Activated T-helper 1 cell treated with anti-CD3 and anti-CD28 coated beads, Interleukin-2, amount 50 U/mL, for 16 hours (primary cell): ENCODE measurements at places on chromosomes 6 and 20.
A peak's percentile ranks its signal among the peaks of the same experiment; 100 is the strongest.

DNA sequence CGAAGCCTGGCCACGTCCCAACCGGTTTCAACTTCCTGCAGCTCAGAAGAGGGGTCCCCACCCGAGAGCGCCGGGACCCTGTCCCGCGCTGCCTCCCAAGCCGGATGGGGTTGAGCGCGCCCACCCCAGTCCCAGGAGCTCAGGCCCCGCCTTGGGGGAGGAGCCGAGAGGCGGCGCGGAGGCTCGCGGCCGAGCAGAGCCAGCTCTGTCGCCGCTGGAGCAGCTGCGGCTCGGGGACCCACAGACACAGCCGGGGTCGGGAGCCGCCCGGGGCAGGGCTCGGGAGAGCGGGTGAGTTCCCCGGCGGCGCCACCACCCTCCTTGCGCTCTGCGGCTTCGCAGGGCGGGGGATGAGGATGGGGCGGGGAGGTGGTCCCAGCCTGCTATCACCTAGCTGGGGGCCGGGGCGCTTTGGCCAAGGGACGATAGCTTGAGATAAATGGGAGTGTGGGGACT is at the start of gene PPP1R16B:
Gene PPP1R16B (plus strand): TSS at position 196 of the 456 bp plus-strand sequence. CDS start 30,229 bp downstream, outside the sequence.
- peak; percentile 42 for DNase-seq

DNA sequence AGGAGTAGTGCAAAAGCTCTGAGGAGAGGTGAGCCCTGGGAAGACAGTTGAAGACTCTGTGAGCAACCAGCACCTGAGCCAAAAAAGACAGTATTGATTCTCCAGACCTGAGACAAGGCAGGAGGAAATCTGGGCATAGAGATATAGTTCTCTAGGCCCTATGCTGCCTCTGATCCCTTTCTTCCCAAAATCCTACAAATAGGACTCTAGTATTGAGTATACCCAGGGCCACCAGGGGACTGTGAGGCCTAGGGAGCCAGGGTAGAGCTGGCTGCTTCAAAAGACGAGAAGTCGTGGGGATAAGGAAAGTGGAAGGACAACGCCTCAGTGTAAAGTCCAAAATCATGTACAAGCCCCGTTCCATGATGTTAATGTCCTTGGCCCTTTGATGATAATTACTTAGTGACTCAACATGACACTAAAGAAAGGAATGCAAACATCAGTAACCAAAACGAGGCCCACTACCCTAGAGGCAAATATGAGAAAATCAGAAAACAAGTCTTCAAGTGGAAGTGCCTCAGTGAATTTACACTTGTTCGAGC is 197.3 kb upstream of the PROKR2 start:
- DNase-seq, result no peak

- no peak for DNase-seq
Observed at GRCh38 chr6:116536216-116536621, 9.3 kb downstream of the TRAPPC3L start.

GRCh38 chr6:98975421-98975820 is 27.7 kb upstream of the FBXL4 start:
- DNase-seq, result no peak

DNA sequence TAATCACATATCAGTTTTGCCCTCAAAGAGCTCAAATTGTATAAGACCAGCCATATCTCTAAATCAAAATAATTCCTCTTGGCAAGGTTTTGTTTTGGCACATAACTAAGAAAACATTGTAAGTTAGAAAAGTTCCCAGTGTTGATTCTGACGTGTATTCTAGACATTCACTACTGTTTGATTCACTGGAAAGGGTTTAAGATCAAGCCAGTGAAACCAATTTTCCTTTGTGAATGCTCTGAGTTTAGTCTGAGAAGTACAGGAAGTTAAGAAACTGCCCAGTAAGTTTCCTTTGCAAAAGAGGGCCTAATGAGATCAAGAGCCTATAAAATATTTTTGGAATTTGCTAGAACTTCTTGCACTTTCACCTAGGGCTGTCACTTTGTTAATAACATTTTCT is 143.0 kb downstream of the FNDC1 start:
- DNase-seq, result no peak

GRCh38 chr6:78347191-78347916 is 520.0 kb upstream of the IRAK1BP1 start:
- DNase-seq, result no peak

DNA sequence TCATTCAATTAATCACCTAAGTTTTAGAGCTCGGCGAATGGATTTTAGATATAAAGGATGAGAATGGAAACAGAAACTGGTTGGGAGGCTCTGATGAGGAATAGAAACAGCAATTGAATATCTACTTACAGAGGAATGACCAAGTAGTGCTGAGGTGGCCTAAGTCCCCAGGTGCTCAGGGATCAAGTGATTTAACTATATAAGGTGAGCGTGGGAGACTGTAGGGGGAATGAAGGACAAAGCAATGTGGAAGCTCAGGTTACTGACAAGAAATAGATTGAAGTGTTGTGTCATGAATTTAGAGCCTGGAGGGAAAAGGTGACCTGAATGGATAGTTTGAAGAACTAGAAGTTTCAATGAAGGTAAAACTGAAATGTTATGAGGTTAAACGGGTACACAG is 495.4 kb upstream of the SOX4 start:
- no peak for DNase-seq

GRCh38 chr6:149079911-149080491 is 237.5 kb upstream of the TAB2 start:
- DNase-seq, result no peak

DNA sequence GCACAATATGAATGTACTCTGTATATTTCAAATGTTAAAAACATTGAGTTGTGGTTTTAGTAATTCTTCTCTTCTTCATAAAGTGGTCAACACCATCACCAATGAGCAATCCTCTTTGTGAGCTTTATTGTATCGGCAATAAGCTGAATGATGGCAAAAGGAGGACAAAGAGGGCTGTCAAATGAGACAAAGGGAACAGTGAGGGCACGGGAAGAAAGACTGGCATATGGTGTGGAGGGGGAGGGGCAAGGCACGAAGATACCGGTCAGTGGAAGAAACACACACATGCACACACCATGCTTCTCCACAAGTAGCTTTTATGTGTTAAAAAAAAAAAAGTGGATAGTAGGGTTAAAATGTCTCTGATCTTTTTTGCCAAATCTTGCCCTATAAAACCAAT is 506.8 kb upstream of the CITED2 start:
- DNase-seq, result no peak

DNA sequence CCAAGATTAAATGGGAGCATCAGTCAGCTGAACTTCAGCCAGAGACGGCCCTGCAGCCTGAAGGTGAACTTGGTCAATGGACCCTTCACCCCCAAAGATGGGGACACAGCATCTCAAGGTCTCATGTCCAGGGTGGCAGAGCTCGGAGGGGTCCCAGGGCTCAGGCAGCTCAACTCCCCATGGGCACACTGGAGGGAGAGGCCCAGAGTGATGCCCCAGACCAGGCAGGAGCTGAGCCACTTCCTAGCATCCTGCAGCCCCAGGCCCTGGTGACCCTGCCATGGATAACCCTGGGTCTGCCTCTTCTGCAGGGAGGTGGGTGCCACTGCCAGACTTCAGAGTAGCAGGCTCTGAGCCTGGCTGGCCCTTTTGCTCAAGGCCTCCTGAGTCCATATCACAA is 27.5 kb upstream of the EMILIN3 start:
- DNase-seq, result no peak

DNA sequence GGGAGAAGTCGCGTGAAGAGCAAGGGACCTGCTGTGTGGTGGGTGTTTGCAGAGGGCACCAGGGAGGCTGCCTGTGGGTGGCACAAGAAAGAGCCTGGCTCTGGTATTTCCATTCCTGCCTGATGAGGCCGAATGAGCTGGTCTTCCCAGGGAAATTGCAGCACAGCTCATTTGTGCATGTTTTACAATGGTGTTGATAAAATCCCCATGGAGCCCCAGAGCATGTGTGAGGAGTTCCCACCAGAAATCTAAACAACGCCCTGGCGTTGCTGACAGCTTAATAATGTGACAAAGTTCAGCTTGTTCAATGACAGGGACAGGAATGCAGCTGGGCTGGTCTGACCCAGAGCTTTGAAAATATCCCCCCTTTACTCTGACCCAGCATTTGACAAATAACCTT is 135.5 kb downstream of the CLIC5 start:
- DNase-seq, result no peak

DNA sequence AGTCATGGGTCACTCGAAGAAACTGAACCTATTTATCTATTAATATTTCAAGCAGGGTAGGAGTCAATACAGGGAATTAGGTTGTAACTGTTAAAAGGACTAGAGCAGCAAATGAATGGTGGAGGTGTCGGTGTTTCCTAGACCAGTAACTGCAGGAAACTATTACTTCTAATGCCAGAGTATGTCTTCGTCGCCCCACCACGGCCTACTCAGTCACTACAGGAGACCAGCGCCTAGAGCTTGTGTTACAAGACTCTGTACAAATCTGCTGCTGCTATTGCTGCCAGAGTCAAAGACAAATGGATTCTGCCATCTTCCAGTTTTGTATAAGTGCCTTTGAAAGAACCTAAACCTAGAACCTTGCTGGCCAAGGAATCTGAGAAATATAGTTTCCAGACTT is 343.9 kb downstream of the SOX4 start:
- no peak for DNase-seq

DNA sequence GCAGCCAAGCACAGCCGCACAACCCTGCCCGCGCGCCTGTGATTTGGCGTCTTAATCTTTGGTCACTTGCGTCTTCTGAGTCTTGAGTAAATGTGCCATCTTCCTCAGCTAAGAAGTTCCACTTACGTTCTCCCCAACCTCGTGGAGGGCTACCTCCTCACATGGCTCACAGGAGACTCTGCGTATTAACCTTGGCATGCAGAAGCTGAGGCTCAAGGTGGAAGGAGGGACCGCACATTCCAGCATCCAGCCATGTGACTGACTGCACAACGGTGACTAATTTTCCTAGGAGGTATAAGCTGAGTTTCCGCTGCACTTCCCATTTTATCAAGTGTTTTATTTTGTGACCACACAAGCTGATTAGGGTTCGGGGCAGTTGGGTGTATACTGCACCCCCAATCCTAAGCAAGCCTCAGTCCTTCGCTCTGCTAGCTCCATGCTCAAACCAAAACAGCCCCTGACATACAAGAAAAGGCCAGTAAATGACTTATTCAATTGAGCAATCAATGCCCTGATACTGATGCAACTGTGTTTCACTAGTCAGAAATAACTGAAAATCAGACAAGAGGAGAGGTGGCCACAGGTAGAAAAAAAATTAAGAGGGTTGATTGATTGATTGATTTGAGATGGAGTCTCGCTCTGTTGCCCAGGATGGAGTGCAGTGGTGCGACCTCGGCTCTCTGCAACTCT is 7.0 kb downstream of the BEND3 start:
- DNase-seq, result no peak

DNA sequence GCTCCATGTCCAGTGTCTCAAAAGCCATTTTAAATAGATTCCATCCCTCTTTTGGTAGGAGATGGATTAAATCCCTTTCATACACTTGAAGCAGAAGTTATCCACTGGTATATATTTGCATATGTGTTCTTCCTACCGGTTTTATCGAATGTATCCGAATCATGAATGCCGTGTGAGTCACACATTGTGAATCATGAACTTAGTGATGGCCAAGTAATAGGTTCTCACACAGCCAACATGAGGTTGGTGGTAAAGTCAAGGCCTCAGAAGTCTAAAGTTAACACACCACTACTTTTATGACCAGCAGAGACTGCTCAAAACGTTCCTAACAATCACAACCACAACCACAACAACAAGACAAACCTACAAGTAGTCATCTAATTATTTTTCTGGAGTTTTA is 345.5 kb downstream of the THBS2 start:
- DNase-seq, result no peak

DNA sequence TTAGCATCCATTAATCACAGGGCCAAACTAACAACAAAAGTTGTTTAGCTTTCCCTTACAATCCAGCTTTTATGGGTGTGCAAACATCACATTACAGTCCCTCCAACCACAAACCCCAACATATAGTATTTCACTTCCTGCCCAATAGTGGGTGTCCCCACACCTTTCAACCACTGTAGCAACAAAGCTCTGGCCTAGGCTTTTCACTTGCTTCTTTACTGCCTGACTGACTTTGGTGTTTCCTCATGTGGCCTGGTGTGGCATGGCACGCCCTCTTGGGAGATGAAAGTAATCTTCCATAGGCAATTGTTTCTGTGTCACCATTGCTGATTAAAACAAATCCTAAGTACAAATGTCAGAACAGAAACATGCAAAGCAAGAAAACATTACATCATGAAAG is 46.3 kb downstream of the MCM8 start:
- DNase-seq, result no peak

- no peak for DNase-seq
Observed at GRCh38 chr6:155701342-155701741, 245.7 kb upstream of the NOX3 start.

DNA sequence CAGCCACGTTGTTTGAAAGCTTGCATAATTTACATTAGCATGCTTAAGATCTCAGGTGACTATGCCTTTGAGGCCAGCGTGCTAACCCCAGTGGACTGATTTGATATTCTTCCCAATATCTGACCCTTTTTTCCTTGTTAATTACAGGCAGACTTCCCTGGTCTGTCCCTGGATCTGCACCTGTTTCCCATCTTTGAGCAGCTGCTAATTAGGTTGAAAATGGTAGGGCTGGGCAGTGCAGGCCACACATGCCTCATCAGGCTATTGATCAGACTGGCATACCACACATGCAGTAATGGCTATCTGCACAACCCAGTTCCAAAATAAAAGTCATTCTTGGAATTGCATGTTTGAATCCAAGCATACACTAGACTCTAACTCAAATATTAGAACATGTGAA is 164.3 kb upstream of the TFAP2D start:
- no peak for DNase-seq

DNA sequence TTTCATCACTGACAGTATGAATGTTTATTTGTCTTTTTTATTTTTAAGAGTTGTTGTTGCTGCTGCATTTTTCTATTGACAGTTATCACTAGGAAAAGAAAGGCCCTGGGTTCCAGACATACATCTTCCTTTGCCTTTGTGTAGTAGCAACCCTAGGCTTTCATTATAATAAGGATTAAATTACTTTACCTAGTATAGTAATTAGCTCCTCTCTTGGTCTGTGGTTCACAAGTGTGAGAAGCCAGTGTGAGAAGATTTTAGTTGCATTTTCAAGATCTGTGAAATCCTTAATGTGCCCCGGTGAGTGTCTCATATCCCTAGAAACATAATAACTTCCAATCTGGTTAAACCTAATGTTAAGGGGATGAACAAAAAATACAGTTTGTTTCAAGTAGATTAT is 799.3 kb upstream of the MAP3K7 start:
- DNase-seq, result no peak

GRCh38 chr6:123913863-123914262 is 110.2 kb downstream of the NKAIN2 start:
- DNase-seq, result no peak

- no peak for DNase-seq
Observed at GRCh38 chr20:19026121-19026878, 186.1 kb upstream of the SLC24A3 start.

- no peak for DNase-seq
Observed at GRCh38 chr6:90193359-90193758, 103.3 kb downstream of the BACH2 start.
